CD8-positive, alpha-beta memory T cell (primary cell): ENCODE measurements at places on chromosomes 13 and 19.
A peak's percentile ranks its signal among the peaks of the same experiment; 100 is the strongest.

DNA sequence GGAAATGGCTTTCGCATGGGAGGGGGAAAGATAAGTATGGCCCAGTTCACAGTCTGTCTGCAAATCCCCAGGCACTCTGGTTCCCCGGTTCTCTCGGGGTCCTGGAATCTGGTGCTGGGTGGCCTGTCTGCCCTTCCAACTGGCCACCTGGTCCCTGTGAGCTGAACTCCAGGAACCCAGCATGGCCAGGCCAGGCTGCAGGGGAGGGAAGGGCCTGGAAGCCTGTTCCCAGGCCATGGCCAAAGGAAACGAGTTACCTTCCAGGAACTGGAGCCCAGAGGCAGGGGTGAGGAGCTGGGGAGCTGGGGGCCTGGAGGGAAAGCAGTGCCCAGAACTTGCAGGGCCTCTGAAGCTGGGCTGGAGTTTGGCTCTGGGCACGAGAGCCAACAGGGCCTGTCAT is 19.1 kb upstream of the PNMA8C start:
- no peak overlapping the region for H3K4me3 ChIP-seq
- H3K27ac ChIP-seq, result no peak overlapping the region
- H3K36me3 ChIP-seq, result no peaks in the 10 kb centered on the region
- no peaks in the 10 kb centered on the region for H3K27me3 ChIP-seq

GRCh38 chr19:3698386-3698950 is 1.8 kb downstream of the PIP5K1C start:
- no peaks in the 10 kb centered on the region for H3K36me3 ChIP-seq
- peak overlapping the region; percentile 24 for H3K27ac ChIP-seq
- no peak for DNase-seq
- H3K4me1 ChIP-seq, result peaks cover 9% of the 10 kb centered on the region
- no peak overlapping the region for H3K4me3 ChIP-seq

GRCh38 chr13:26255691-26256277 is 1.9 kb downstream of the CDK8 start:
- no peak for DNase-seq
- H3K4me1 ChIP-seq, result peaks cover 19% of the 10 kb centered on the region
- H3K36me3 ChIP-seq, result no peaks in the 10 kb centered on the region
- H3K4me3 ChIP-seq, result peak overlapping the region; percentile 76
- H3K27ac ChIP-seq, result no peak overlapping the region

GRCh38 chr13:112918266-112918665 is 50.7 kb upstream of the MCF2L start:
- H3K4me3 ChIP-seq, result no peak overlapping the region
- H3K27ac ChIP-seq, result no peak overlapping the region
- H3K36me3 ChIP-seq, result no peaks in the 10 kb centered on the region
- no peaks in the 10 kb centered on the region for H3K27me3 ChIP-seq
- no peaks in the 10 kb centered on the region for H3K4me1 ChIP-seq

DNA sequence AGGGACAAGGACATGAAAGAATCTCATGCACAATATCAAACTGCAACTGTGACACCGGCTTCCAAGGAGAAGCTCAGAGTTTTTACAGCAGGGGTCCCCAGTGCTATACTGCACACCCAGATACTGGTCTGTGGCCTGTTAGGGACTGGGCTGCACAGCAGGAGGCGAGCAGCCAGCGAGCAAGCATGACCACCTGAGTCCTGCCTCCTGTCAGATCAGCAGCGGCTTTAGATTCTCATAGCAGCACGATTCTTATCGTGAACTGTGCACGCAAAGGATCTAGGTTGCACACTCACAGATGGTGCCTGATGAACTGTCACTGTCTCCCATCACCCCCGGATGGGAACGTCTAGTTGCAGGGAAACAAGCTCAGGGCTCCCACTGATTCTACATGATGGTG is 13.1 kb upstream of the CD22 start:
- H3K4me3 ChIP-seq, result no peak overlapping the region
- H3K4me1 ChIP-seq, result no peaks in the 10 kb centered on the region
- H3K36me3 ChIP-seq, result no peaks in the 10 kb centered on the region
- no peak overlapping the region for H3K27ac ChIP-seq
